Thoracic aorta (tissue), 2 donors: ENCODE measurements at places on chromosomes 7 and 10.

DNA sequence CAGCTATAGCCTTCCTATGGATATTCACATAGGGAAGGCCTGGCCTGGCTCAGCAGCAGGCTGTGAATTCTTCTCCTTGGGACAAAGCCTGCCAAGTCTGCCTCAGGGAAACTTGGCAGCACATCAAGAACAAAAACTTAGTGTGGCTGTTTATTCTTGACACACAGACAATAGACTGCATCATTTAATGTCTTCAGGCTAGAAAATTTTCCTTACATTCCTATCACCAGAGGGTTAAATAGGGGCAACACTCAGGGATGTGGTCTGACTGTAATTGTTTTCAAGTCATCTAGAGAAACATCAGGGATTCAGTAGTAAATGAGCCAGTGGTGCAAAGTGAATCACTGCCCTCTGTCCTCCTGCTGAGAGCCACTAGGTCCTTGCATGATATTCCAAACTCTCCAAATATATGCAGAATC lies 137.3 kb downstream of the SEMA3C start:
- DNase-seq = no peak

DNA sequence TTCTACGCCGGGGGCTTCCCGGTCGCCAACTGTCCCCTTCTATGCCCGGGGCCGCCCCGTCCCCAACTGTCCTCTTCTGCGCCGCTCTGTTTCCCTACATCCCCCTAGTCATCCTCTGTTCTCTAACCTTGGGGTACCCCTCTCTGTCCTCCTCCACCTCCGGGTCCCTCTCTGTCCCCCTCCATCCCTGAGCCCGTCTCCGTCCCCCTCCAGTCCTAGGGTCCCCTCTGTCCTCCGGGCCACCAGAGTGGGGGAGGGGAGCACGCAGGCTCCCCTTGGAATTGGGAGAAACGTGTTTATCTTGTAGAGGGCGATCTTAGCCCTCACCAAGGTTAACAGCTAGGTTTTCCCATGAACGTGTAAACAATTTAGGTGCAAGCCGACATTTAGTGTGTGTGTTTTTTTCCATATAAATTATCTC lies 852 bp upstream of the KLF6 start:
- no peak for DNase-seq

- no peak for DNase-seq
Observed at GRCh38 chr10:78768876-78769275, 299.9 kb upstream of the ZMIZ1 start.

- no peak for DNase-seq
Observed at GRCh38 chr10:84204610-84205009, 10.3 kb downstream of the CDHR1 start.

GRCh38 chr7:74400420-74401136 lies 53.1 kb upstream of the GTF2IRD1 start:
- DNase-seq = no peak

GRCh38 chr7:86904949-86905834 lies 154.3 kb downstream of the ELAPOR2 start:
- DNase-seq = no peak

- DNase-seq = no peak
Observed at GRCh38 chr7:16846601-16847165, 35.1 kb downstream of the AGR3 start.
